ENCODE measurements at places on chromosomes 6 and 20.

DNA sequence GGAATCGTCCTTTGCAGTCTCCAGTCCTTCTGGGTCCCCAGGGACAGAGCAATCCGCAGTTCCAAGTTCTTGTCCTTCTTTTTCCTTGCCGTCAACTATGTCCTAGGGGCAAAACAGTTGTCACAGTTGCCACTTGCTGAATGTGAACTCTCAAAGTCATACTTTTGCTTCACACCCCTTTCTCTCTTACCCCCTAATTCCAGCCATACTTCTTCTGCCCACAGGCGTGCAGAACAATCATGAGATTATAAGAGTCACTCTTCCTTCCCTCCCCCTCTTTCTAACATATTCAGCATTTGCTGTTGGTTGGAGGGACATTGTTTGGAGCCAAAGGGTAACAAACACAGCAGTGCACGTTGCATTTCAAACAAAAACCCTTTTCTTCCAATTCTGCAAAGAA lies 74.4 kb downstream of the BCAS1 start:
- DNase-seq, result no peak

- no peak for DNase-seq
These were observed 48.9 kb upstream of the ECHDC1 start for GRCh38 chr6:127392301-127392700.

DNA sequence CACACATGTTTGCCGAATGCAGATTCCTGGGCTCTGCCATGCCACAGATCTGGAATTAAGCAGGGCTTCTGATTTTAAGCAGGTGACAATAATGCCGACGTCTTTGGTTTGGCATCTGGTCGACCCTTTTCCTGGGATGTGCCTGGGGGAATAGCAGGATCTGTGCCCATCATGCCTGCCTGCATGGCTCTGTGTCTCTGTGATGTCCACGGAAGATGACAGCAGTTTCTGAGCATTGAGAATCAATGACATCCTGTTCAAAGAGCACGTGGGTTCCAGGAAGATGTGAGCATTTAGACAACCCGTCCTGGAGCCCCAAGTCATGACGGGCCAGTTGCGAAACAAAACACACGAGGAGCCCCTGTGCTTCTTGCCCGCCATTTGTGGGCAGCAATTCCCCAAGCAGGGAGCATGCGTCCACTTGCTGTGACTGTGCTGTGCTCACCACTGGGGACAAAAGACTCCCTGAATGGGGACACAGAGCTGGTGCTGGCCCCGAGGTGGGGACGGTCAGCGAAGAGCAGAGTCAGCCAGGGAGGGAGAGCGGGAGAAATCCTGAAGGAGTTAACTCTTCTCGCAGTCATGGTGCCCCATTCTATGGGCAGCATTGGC lies 110.1 kb downstream of the ERMARD start:
- DNase-seq, result no peak

DNA sequence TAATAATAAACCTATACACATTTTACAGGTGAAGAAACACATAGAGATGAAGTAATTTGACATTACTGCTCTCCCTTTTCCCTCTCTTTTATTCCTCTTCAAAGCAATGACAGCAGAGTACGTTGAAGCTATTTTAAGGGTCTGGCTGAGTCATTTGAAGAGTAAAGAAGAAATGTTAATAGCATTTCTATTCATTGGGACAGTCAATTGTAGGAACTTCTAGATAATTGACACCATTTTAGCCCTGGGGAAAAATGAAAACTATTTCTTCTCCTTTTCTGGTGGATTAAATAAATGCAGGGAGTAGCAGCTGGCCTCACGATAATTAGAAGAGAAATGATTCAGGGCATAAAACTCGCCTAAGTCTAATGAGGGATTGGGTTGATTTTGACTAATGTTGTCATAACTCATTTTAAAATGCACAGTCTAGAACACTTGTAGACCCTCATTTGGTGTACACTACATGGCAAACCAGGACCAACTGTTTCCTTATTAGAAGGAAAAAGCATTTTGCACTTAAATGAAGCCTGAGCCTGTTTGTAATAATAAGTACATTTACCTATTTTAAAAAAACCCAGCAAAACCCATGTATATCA lies 48.1 kb downstream of the RIPOR2 start:
- DNase-seq, result no peak

DNA sequence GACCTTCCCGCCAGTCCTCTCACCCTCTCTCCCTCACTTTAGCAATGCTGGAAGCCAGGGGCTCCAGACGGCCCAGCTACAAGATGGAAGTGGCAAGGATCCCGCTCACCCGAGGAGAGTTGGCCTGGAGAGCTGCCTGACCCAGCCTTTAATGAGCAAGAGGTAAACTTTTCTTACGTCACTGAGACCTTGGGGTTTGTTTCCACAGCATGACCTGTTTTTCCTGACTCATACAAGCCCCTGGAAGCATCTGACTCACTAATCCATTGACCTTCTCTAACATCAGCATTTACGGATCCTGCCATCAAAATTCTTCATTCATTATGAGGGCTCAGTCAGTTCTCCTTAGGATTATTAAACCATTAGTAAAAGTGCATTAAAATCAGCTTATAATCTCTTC lies 120.4 kb downstream of the MYLK4 start:
- no peak for DNase-seq

Data from stimulated activated CD4-positive, alpha-beta T cell treated with anti-CD3 and anti-CD28 coated beads, Interleukin-15, amount 100 ng/mL, for 48 hours (primary cell).